ENCODE measurements at places on chromosomes 2 and 18.

GRCh38 chr2:36478999-36479398, 119.0 kb downstream of the FEZ2 start:
- no peak for DNase-seq

DNA sequence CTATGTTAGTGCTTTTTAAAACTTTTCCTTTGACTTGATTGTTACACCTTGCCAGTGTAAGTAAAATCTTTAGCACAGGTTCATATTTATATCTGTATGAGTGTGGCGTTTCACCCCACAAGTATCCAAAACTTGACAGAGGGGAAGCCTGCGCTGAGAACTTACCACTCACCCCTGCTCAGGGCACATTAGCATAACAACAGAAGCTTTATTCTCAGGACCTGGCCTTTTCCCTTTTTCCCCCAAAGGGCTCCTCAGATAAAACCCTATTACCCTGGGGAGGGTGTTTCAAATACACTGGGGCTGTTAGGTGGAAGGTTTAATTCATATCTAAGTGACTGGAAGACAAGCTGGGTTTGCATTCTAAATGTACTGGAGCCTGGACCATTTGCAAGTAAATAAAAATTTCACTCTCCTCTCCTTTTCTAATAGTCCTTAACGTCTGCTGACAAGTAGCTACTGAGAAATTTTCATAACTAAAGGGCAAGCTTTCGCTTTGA, 276.6 kb downstream of the RNF152 start:
- no peak for DNase-seq

GRCh38 chr2:55929476-55929875, 5.9 kb upstream of the EFEMP1 start:
- DNase-seq = no peak

DNA sequence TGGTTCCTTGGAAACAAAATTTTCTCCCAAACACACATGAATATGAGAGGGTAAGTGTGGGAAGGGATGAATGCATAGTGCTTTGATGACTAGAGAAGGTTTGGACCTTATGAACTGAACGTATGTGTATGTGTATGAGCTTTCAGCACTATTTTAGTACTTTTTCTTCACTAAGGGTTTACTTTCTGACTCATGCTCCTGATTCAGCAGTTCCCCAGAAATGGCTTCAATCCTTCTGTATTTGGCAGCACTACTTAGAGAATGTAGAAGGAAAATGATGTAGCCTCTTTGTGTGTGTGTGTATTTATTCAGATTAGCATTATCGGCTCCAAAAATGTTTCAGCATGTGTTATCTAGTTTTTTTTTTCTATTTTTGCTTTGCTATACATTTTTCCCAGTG, 22.2 kb downstream of the KCNJ3 start:
- DNase-seq = no peak

GRCh38 chr2:71604726-71605120, 151.4 kb downstream of the DYSF start:
- DNase-seq = no peak

DNA sequence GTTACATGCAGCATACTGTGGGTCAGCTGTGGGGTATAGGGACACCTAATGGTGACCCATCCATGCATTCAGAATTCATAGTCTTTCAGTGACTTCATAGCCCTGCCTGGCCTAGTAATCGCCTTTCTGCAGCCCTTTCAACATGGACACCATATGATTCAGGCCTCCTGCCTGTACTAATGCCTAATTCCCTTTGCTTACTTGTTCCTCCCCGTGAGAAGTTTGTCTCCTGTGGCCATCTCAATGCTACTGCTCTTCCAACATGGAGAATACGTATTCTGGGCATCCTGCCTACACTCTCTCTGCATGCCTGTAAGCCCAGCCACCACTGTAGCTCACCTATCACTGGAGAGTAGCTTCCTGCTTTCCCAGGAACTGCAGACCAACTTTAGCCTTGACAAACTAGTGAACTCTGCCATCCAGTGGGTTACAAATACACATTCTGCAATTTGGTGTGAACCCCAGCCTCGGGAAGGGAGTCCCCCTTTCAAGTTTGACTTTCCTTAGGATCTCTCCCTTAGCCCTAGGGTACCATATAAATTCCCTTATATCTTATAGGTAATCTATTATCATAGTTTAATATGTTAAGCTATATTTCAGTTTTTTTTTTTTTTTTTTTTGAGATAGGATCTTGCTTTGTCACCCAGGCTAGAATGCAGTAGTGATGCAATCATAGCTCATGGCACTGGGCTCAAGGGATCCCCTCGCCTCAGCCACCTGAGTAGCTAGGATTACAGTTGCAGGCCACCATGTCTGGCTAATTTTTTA, 22.3 kb downstream of the M1AP start:
- DNase-seq = no peak

DNA sequence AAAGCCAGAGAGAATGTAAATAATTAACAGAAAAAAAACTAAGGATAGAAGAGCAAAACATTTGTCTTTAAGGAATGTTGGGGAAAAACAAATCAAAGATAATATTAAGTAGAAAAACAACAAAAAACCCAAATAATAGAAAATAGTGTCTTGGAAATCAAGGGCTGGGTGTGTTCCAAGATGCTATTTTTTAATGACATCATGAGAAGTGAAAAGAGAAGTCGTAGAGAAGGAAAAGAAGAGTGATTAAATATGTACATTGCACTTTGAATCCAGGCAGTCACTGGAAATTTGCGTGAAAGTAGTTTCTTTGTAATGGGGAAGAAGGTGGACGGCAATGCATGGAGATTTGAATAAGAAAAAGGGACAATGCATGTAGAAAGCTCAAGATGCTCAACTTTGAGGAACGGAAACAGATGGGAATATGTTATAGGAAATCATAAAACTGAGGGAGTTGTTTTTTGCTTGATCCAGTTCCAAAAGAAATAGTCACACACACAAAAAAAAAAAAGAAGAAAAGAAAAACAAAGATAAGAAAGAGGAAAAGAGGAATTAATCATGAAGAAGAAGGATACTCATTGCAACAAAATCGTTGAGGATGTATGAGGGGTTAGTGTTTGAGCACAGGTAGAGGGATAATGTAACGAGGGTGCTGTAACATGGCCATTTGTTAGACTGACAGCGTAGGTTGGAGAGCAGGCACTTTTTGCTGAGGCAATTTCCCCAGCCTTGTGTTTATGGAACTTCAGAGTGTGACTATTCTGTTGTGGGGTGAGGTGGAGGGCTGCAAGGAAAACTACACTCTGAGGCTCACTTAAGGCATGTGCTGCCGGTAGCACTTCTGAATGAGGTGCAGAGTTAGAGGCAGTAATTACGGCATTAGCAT, 184.1 kb downstream of the CALCRL start:
- DNase-seq = no peak

GRCh38 chr2:23215016-23215415, 170.0 kb upstream of the KLHL29 start:
- DNase-seq = no peak

GRCh38 chr2:152167065-152167464, 8.5 kb downstream of the STAM2 start:
- no peak for DNase-seq

Data from H54 (cell line).